Stimulated activated CD4-positive, alpha-beta T cell treated with anti-CD3 and anti-CD28 coated beads, Interleukin-2, amount 100 ng/mL, for 4 hours (primary cell): ENCODE measurements at places on chromosomes 5 and 9.

- DNase-seq: no peak
These were observed 55.1 kb downstream of the ANKH start for GRCh38 chr5:14816374-14816998.

- no peak for DNase-seq
These were observed 10.8 kb downstream of the SAXO1 start for GRCh38 chr9:19022206-19022605.

DNA sequence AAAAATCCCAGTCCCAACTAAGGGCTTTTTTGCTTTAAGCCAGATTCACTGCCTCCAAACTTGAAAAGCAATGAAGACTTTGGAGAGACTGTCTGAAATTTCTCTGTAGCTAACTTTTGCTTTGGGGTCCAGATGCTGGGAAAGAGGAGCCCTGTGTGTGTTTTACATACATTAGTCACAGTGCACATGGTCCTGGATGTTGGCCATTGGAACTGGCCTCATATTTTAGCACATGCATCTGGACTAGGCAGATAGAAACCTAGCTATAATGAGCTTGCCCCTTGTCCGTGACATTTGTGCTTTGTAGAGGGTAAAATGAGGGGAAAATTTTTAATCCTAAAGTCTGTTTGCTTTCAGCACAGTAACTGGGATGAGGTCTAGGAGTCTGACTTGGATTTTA is 421.7 kb downstream of the CDK5RAP2 start:
- no peak for DNase-seq

GRCh38 chr5:56638768-56639238 is 176.5 kb upstream of the MAP3K1 start:
- no peak for DNase-seq

DNA sequence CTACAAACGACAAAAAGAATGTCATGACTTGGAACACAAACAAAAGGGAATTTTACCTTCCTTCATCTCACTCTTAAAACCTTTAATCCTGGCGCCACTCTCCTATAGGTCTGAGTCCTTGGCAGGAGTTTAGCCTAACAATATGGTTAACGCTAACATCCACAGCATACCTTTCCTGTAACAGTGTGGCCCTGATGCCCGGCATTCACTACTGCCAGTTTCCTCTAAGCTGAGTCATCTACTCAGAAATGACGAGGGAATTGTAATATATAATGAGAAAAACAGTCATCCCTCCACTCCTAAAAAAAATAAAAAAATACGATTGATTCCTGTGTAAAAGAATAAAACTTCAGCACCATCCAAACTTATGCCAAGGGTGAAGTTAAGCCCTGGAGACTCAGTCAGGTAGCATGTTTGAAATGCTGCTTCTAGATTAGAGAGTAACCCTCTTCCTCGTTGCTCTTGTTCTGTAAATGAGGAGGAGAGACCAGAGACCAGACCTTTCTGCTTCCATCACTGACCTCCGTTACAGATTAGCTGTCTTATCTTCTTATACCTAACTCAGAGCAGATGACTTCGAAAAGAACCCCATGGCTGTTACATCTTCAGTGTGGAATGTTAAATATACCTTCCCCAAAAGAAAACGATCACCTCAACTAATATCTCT is 37.4 kb downstream of the CCDC125 start:
- DNase-seq: no peak

GRCh38 chr9:136994180-136994887 is 2.0 kb downstream of the CLIC3 start:
- no peak for DNase-seq

GRCh38 chr5:149345892-149346222 is 558 bp downstream of the GRPEL2 start:
- DNase-seq: no peak

- no peak for DNase-seq
These were observed 233.8 kb downstream of the SEMA6A start for GRCh38 chr5:116340799-116341198.

GRCh38 chr5:139149477-139150199 is 48.5 kb downstream of the SIL1 start:
- no peak for DNase-seq

GRCh38 chr5:106757672-106758071 is 913.1 kb downstream of the EFNA5 start:
- DNase-seq: no peak

DNA sequence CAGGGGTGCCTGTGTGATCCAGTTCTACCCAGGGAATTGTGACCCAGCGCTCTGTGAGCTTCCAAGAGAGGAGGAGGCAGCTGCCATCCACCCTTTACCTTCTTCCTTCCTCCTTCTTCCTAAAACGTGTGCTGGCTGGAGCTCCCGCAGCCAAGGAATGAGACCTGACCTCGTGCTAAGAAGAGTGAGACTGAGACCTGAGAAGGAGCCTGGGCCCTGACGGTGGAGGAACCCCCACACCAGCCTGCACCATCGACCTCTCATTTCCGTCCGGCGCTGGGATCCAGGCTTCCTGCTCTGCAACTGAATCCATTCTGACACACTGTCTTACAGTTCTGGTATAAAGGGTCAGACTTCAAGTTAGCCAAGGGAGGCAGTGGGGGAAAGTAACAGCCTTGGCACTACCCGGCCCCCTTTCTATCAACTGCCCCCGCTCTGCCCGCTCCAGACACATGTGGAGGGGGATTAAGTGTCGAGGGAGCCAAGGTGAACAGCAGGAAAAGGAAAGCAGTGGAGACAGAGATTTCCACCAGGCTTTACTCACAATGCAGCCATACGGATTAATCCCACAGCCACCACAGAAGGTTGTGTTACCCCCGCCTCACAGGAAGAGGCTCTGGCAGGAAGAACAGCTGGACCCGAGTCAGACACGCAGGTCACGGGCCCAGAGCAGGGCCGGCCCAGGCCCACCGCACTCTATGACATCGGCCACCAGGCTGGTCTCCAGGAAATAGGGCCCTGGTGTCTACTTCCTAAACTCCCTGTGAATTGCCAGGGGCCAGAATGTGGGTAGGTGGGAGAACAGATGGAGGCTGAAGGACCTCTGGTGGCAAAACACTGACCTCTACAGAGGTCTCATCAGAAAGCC is 15.8 kb downstream of the MGAT1 start:
- DNase-seq: no peak

DNA sequence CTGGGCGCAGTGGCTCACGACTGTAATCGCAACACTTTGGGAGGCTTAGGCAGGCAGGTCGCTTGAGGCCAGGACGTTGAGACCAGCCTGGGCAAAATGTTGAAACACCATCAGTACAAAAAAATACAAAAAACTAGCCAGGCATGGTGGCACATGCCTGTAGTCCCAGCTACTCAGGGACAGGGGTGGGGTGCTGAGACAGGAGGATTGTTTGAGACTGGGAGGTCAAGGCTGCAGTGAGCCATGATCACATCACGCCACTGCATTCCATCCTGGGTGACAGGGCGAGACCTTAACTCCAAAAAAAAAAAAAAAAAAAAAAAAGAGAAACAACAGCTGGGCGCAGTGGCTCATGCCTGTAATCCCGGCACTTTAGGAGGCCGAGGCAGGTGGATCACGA is 23.7 kb downstream of the DCAF12 start:
- no peak for DNase-seq

DNA sequence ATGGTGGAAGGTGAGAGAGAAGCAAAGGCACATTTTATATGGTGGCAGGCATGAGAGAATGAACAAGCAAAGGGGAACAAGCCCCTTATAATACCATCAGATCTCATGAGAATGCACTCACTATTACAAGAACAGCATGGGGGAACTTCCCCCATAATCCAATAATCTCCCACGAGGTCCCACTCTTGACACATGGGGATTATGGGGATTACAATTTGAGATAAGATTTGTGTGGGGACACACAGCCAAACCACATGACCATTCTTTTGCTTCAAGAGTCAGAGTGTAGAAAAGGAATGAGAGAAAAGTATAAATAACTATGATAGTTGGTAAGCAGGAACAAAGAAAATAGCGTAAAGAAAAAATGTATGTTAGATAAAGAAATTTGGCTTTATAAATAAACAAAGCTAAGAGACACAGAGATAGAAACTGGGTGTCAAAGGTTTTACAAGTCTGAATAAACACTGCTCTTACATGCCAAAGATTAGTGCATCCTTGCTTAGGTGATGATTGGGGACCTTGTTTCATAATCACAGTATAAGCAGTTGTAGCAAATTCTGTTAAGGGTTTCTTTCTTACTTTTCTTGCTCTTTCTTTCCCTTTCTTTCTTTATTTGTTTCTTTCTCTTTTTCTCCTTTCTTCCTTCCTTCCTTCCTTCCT is 91.9 kb upstream of the PAPPA start:
- DNase-seq: no peak

GRCh38 chr5:41109186-41109585 is 38.0 kb upstream of the MROH2B start:
- DNase-seq: no peak

DNA sequence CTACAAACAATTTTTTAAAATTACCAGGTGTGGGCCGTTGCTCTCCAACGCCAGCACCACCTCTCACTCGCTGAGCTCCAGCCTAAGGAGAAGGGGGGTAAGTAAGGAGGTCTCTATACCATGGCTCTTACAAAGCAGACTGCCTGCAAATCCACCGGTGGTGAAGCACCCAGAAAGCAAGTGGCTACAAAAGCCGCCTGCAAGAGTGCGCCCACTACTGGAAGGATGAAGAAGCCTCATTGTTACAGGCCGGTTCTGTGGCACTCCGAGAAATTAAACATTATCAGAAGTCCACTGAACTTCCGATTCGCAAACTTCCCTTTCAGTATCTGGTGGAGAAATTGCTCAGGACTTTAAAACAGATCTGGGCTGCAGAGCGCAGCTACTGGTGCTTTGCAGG is 46.0 kb downstream of the CDO1 start:
- no peak for DNase-seq

GRCh38 chr9:111572950-111573604 is 26.4 kb downstream of the PTGR1 start:
- no peak for DNase-seq

GRCh38 chr9:109624896-109625295 is 126.8 kb upstream of the PTPN3 start:
- DNase-seq: no peak
